Activated CD4-positive, alpha-beta T cell treated with anti-CD3 and anti-CD28 coated beads for 36 hours (primary cell): ENCODE measurements at places on chromosomes 3 and 15. TPM values are rescaled to one million over a fixed set of nuclear protein-coding genes. Genes with fewer than 3 reads are reported as not detected.

DNA sequence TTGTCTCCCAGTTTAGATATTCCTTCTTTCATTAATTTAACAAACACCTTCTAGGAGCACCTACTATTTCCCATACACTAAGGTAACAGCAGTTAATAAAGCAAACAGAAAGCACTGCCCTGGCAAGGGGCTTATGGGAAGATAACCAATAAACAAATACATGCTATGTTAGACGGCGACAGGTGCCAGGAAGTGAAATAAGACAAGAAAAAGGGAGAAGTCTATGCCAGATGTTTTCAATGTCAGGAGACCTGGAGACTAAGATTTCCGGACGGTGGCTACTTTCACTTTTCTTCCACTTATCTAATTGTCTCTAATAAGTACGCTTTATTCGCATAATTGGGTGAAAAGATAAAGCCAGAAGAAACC is 32.5 kb upstream of the ZNF445 start:
- H3K4me3 ChIP-seq, result peak overlapping the region; percentile 77
- DNase-seq, result no peak
- peaks cover 30% of the 10 kb centered on the region for H3K4me1 ChIP-seq

Gene COLQ
- 1.1 TPM for total RNA-seq

GRCh38 chr15:47991357-47991756 is 129.4 kb upstream of the SLC24A5 start:
- H3K27me3 ChIP-seq, result no peaks in the 10 kb centered on the region
- no peaks in the 10 kb centered on the region for H3K36me3 ChIP-seq
- no peak overlapping the region for H3K4me3 ChIP-seq
- H3K27ac ChIP-seq, result no peak overlapping the region
- no peaks in the 10 kb centered on the region for H3K4me1 ChIP-seq
- DNase-seq, result no peak

DNA sequence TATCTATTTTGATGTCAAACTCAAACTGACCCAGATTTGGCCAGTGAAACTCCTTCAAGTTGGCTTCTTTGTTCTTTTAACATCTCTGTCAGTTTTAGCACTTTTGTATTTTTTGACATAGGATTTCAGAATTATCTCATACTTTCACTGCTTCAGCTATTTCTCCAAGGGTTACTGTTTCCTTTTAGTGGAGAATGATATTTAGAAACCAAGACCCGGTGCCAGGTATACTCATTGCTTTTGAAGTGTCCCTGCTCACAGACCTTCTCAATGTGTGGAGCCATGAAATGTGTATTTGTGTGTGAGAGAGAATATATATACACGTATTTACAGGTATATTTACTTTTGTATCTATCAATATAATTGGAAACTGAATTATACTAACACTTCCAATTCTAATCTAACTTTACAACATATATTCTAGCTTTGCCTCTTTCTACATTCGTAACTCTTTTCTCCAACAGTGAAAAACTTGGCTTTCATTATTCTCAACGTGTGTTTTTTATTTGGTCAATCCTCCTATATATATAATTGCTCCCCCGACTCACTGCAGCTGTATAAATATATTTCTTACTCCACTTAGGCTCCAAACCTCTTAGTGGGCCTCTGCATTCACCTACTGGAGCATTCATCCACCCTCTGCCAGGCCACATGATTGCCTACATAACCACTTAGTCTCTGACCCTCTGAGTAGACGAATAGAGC is 54.0 kb downstream of the OTOL1 start:
- peaks cover 7% of the 10 kb centered on the region for H3K27me3 ChIP-seq
- no peaks in the 10 kb centered on the region for H3K36me3 ChIP-seq
- no peak for DNase-seq
- no peaks in the 10 kb centered on the region for H3K4me1 ChIP-seq

- H3K27ac ChIP-seq, result peak overlapping the region; percentile 92
- peak; percentile 78 for DNase-seq
- peaks cover 14% of the 10 kb centered on the region for H3K27me3 ChIP-seq
Observed at GRCh38 chr3:13069495-13069894, 3.7 kb downstream of the IQSEC1 start.

DNA sequence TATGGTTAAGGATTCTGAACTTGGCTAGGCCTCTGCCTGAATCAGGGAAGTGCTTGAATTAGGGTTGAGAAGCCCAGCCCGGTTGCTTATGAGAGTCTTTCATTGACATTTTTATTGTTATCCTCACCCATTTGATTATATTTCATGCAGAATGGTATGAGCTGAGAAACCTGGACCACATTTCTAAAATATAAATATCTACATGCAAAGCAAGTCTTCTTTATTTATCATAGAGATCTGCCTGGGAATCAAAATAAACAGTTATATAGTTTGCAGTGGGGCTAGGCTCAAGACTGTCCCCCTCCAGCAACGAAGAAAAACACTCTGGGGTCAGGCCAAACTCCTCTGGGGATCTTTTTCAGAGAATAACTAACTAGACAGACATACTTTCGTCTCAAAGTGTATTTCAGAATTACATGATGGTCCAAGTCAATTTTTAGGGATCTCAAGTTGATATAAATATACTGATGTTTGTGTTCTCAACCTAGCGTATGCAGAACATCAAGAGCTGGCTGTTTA is 675.4 kb upstream of the NR2F2 start:
- H3K4me3 ChIP-seq, result no peak overlapping the region
- DNase-seq, result no peak
- peaks cover 12% of the 10 kb centered on the region for H3K27me3 ChIP-seq

Gene CLDN18
- total RNA-seq, result not detected

DNA sequence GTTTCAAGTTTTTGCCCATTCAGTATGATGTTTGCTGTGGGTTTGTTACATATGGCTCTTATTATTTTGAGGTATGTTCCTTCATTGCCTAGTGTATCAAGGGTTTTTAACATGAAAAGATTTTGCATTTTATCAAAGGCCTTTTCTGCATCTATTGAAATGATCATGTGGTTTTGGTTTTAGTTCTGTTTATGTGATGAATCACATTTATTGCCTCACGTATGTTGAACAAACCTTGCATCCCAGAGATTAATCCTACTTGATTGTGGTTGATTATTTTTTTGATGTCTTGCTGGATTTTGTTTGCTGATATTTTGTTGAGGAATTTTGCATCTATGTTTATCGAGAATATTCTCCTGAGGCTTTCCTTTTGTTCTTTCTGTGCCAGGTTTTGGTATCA is 39.4 kb downstream of the TMCO5A start:
- no peak overlapping the region for H3K27ac ChIP-seq
- peaks cover 6% of the 10 kb centered on the region for H3K27me3 ChIP-seq
- DNase-seq, result no peak
- H3K4me3 ChIP-seq, result no peak overlapping the region
- H3K4me1 ChIP-seq, result no peaks in the 10 kb centered on the region
